ENCODE measurements at places on chromosomes 6 and 20.

DNA sequence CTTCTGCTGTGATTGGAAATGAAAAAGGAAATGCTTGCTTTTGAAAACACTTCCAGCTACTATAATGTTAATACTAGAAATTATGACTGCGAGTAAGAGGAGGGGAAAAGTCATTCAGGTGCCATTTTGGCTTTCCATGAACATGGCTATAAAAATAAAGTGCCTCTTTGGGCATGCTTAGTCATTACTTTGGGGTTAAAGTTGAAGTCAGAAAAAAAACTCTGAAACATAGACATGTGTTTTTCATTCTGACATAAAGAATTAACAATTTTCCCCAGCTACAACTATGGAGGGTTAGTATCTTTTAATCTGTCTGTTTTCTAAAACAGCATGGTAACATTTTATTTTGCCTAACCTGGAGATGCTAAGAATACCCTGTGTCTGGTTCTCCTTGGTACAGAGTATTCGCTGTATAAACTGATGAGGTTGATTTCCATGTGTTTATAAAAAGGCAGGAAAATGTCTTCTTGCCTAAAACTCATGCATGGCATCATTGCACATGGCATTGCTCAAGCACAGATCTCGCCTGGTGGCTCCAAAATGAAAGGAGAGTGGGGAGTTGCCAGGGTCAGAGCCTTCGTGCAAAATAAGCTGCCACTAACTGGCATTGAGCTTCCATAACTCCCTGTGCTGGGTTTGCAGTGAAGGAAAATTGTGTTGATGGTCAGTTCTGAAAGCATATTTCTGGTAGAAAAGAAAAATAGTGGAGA lies 188.9 kb downstream of the KCNQ5 start:
- no peak for DNase-seq

GRCh38 chr6:98041921-98042320 lies 758.9 kb upstream of the MMS22L start:
- no peak for DNase-seq

DNA sequence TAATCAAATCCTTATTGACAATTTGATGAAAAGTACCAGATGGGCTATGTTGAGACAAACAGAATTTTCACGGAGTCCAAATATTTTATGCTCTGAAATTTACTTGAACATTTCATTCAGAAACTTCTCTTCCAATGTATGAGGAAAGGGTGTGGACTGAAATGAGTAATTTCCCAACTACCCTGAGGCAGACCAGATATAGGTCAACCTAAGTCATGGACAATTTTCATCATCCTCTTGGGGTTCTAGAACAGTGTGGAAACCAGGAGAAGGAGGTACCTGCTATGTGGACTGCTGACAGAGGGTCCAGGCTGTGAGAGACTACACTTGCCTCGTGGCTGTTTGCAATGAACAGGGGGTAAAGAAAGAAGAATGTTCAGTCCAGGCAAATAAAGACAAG lies 323.0 kb downstream of the ESR1 start:
- DNase-seq, result no peak

DNA sequence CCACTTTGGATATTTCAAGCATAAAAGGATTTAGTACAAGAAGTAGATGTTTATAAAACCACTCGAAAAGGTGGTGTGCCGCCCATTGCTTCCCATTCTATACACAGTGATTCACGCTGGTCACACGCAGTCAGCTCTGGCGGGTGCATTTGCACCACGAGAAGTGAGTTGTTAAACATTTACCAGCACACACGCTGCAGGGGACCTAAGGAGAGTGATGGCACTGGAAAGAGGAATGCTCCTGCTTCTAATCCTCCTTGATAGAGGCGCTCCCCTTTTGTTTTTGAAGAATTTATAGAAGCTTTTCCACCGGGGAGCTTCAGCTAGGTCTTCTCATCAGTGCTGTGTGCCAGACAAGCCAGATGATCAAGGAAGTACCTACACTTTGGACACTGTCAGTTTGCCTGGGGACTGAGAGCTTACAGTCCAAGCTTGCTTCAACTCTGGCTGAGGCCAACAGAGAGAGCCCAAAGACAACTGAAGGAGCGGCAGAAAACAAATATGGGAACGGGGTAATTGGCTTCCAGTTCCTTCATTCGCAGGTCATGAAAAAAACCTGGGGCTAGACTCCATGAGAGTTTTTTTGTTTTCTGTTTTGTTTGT lies 31.2 kb downstream of the MUC22 start:
- DNase-seq, result no peak

- no peak for DNase-seq
These were observed 7.5 kb downstream of the ELMO2 start for GRCh38 chr20:46398963-46399362.

DNA sequence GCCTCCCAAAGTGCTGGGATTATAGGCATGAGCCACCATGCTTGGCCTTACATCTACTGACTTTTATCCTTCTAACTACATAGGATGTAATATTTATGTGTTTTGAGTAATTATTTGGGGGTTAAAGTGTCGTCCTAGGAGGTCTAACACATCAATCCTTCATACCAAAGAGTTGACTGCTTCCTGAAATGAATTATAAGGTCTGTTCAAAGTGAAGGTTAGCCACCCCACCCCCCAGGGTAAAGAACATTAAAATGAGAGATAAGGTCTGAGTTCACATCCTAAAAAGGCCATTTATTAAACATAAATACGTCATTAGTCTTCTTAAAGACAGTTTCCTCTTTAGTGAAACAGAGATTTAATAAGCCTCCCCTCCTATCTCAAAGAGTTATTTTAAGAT lies 33.8 kb downstream of the TNFAIP3 start:
- DNase-seq, result no peak

DNA sequence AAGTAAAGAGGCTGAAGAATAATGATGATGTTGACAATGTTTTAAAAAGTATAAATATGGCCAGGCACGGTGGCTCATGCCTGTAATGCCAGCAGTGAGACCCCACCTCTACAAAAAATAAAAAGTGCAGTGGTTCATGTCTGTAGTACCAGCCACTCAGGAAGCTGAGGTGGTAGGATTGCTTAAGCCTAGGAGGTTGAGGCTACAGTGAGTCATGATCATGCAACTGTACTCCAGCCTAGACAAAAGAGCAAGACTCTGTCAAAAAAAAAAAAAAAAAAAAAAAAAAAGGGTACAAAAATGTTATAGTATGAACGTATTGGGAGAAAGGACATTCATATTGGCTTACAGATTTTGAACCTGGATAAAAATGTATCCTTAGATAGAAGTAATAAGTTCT lies 543.1 kb upstream of the IRAK1BP1 start:
- DNase-seq, result no peak

DNA sequence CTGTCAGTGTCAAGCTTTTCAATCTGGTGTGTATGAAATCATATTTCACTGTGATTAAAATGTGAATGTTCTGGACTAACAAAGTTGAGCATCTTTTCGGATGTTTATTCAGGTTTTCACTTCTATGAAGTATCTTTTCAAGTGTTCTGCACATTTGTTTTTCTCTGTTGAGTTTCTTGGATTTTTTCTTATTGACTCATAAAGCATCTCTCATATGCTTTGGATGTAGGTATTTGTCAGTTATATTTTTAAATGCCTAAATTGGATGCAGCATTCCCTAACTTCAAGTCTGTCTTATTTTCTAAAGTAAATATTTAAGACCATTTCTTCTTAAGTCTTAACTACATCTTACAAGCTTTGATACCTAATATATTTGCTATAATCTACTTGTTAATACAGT lies 398.0 kb downstream of the PLCB1 start:
- DNase-seq, result no peak

DNA sequence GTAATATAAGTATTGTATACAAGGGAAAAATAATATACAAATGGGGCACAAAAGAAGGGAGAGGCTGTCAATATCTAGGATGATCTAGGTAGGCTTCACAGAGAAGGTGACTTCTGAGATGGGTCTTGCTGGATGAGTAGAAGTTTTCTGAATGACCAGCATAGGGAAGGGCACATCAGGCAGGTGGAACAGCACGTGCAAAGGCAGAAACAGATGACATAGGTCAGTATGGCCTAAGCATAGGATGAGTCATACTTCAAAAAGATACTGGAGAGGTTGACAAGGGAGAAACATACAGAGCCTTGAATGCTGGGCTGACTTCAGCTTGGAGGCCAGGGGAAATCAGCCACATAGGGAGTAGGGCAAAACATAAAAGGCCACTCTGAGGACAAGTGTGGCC lies 31.9 kb upstream of the SIRPA start:
- DNase-seq, result no peak

GRCh38 chr6:126949786-126950185 lies 168.7 kb upstream of the RSPO3 start:
- DNase-seq, result no peak

GRCh38 chr20:47181056-47181862 lies 175.2 kb downstream of the ZMYND8 start:
- DNase-seq, result peak; percentile 84

GRCh38 chr6:114735025-114735735 lies 392.4 kb upstream of the HS3ST5 start:
- no peak for DNase-seq

DNA sequence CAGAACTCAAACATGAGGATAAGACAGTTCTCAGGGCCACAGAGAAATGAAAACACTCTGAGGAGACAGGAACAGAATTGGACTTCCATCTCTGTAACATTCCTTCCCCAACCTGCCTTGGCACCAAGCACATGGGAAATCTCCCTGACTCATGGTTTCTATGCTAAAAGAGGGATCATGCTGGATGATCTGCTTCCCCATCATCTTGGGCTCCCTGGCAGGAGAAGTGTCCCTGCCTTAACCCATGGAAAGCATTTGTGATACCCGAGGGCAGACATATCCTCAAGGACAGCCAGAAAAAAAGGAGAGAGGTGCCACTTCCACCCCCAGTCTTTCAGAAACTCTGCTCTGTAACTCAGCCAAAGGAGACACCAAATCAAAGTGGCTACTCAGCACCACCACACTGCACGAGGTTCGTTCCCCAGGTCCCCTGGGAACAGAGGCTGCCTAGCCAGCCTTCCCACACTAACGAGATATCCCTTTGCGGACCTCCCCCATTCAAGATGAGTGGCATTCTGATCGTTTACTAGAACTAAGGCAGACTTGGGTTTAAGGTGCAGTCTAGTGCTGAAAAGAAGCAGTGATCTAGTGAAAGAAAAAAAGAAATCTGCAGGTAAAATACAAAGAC lies 34.8 kb downstream of the BLOC1S5 start:
- no peak for DNase-seq

GRCh38 chr20:31945785-31946184 lies 6.1 kb downstream of the PDRG1 start:
- DNase-seq, result no peak

DNA sequence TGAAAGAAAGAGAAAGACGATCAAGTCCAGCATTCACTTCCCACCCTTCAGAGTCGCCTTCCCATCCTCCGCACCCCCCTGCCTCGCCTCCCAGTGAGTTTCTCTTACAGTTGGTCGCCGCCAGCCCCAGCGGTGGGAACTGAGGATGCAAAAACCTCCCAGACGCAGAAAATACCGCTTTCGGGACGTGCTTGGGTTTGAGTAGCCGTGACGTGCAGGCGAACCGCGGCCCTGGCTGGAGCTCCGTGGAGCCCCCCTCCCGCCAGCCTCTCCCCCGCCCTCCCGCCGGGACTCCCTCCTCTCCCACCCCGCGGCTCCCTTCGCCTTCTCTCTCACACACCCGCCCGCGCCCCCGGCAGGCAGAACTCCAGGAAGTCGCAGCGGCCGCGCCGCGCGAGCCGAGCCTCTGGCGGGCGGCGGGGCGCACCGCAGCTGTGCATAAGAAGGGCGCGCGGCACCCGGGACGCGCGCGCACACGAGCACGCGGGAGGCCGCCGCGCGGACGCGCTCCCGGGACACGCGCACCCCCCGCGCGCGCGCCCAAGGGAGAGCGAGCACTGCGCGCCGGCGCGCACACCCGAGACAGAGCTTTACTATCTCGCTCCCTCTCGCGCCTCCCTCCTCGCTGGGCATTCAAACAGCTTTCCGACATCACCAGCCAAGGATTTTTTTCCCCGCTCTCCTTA lies at the start of gene ADGRB3:
TSS of gene ADGRB3 (plus strand) at position 557 of the 686 bp plus-strand sequence. CDS start 3,394 bp downstream, outside the sequence.
- DNase-seq, result peak; percentile 69

DNA sequence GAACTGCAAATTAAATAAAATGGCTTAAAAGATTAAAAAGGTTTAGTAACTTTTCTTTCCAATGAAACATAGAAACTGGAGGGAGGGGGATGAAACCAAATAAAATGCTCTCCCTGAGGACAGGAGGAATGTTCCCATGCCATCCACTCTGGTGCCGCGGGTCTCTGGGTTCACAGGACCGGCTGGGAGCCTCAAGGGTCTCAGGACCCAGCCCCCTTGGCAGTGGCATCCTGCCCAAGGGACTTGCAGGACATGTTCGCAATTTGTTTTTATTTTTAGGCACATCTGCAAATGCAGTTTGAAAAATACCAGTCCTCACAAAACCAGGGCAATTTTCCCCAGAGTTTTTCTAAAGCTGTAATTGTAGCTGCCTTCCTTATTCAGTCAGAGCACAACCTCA lies 7.5 kb downstream of the BEND3 start:
- no peak for DNase-seq

DNA sequence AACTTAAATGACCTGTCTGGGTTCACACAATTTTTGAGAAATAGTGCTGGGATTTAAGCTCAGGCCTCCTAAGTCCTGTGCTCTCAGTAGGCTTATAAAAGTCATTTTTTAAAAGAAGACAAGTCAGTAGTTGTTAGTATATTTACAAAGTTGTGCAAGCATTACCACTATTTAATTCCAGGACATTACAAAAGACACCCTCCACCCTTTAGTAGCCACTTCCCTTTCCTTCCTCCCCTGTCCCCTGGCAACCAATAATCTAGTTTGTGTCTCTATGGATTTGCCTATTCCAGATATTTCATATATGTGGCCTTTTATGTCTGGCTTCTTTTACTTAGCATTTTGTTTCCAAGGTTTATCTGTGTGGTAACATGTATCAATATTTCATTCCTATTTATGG lies 37.6 kb downstream of the HMGN3 start:
- DNase-seq, result peak; percentile 64

GRCh38 chr6:145031001-145031400 lies 704.3 kb downstream of the EPM2A start:
- no peak for DNase-seq

GRCh38 chr20:62473717-62474603 lies 1.8 kb downstream of the GATA5 start:
- no peak for DNase-seq

DNA sequence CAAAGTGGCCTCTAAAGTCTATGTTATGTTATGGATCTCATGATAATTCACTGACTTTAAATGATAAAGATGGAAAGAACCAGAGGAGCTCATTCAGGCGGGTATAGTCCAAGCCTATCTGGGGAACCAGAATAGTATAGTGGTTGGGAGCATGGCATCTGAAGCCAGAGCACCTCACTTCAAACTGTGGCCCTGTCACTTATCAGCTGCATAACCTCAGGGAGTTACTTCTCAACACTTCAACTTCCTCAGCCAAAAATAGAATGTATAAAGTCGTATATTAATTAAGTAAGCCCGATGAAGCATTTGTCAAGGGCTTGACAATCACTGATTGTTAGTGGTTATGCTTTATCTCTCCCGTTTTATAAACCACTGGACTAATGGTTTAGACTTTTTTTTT lies 112.7 kb downstream of the RTN4IP1 start:
- peak; percentile 25 for DNase-seq

DNA sequence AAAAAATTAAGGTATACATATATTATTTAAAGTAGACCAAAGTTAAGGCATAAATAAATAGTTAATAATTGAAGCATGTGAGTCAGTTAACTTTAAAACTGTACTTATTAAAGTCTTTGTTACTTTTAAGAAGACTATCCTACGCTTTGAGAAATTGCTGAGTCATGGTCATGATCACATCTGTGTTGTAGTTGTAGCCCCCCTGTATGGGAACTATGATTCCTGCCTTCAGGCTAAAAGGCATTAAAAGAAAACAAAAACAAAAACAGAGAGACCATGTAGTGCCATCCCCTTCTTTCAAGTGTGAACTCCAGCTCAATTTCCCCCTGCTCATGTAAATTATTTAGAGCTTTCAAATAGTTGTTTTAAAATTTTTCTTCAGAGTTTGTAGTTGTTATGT lies 123.4 kb downstream of the FLRT3 start:
- DNase-seq, result no peak
